ENCODE measurements at places on chromosomes 7 and 10.

GRCh38 chr7:101399759-101400158 is 37.1 kb downstream of the COL26A1 start:
- DNase-seq = no peak

DNA sequence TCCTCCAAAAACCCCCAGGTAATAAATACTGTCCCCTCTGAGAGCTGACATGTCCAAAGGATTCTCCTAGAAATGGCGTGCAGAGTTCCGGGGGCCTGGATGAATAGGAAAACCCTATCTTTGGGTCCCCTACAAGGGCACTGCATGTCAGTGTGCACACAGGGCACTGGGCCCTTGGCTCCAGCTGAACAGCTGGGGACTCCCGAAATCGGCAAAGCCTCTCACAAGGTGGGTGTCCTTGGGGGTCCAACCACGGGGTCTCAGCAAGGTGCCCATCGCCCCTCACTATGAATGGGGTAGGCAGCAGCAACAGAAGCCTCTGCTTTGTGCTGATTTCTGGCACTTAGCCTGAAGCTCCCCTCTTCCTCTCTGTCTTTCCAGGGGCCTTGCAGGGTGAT is 46.1 kb downstream of the SLIT1 start:
- DNase-seq = no peak

DNA sequence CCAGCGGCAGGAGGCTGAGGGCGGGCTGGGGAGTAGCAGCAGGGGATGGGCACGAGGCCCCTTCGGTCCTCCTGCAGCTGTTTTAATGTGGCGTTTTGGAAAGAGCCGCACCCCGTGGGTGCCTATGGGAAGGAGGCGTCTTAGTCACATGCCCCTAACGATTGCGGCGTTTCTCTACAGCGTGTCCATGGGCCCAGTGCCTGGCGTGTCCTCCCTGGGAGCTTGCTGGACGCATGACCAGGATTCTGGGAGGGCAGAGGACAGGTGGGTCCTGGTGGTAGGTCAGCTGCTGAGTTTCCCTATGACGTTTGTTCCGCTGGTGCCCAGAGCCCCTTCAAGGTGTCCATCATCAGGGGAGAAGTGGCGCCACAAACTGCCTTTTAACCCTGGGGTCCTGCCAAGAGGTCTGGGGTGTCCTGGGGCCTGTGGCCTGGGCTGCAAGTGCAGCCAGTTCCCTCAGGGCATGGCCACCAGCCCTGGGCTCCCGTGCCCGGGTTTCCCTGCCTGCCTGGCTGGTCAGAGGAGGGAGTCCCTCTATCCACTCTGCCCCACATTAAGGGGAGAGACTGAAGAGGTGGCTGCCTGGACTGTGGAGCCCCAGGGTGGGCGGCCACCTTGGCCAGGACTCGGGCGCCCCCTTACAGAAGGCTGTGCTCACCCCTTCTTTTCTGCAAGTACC is 48.7 kb downstream of the PWWP2B start:
- DNase-seq = no peak

- no peak for DNase-seq
These were observed 55.2 kb upstream of the FAM133B start for GRCh38 chr7:92645114-92646061.

DNA sequence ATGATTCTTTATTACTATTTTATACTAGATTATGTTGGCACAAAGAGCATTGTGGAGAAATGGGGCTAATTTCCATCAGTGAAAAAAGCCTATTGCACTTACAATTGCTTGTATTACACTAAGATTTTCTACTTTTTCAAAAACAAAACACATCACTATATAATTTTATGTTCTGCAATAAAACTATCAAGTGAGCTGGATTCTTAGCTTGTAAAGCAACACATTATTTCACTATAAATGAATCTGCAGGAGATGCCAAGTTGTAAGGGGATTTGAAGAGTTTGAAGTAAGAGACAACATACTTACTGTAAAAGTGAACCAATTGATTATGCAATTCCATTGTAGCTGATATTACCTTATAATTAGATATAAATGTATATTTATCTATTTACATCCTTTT is 333.3 kb upstream of the SEMA3D start:
- DNase-seq = no peak

GRCh38 chr7:120807390-120807789 is 50.6 kb downstream of the TSPAN12 start:
- no peak for DNase-seq

DNA sequence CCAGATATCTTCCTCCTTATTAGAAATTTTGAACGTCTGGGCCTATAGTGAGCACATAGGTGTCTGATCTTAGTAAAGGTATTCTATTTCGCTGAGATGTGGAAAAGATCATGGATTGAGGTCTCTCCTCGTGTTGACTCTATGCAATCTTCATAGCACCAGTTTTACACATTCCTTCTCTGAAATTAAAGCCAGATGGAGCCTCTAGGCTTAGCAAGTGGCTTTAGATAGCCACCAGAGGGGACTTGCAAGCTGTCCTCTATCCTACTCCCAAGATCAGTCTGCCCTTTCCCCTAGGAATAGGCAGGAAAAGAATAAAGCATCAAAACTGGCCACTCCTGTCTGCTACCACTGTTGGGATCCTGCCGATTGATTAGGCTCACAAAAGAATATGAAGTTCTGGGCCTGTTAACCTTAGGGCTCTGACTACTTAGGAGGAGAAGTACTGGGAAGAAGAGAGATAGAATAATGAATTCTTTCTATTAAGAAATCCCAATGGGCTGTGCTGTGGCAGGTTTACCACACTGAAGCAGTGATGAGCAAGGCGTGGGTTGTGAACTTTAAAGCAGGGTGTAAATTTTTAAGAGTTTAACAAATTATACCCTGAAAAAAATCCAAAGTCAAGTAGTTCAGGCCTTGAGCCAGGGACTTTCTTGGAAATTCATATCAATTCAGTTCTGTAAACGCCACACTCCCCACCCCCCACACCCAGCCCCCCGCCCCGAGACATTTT is 2.2 kb upstream of the STRIP2 start:
- no peak for DNase-seq

- no peak for DNase-seq
These were observed 29.5 kb downstream of the GRIFIN start for GRCh38 chr7:2446676-2447075.

DNA sequence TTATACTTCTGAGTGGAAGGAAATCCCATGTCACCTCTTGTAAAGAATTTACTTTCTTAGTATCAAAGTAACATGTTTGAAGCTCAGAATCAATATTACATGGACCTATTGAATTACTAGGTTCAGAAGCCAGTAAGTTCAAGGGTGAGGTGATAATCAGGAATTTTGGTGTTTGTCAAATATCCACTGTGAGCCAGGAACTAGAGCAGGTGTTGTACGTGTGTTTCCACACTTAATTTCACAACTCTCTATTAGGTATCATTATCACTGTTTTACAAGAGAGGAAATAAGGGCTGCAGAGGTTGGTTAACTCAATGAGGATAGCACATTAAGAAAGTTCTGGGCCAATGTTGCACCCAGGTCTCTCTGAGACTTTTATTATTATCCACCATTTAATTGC is 130.4 kb downstream of the KIAA1217 start:
- no peak for DNase-seq

DNA sequence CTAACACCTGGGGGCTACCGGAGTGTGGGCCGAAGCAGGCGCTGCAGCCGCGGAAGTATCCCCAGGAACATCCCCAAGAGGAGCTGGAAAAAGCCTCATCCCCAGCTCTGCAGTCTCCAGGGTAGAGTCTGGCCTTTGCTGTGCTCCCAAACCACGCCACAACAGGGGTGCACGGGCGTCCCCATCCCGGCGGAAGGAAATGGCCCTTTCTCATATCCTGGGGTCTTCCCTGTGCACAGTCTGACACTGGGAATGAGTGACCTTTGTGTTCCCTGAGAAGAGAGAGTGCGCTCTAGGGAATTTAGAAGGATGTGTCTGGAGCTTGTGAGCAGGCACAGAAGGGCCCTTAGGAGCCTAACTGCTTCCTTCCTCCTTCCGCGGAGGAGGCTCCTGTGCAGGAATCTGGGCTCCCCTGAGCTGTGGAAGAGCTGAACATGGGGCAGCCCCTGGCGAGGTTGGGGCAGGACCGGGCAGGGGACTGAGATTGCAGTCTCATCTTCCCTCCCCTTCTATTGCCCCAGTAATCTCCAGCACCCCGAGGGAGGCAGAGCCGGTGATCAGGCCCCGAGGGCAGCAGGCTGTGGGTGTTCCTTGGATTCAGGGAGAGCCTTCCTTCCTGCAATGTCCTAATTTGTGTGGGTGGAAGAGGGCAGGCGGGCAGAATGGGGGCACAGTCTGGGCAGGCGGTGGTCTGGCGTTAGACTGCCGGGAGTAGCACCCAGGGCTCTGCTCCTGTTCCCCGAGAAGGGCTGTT is 1.3 kb downstream of the REPIN1 start:
- DNase-seq = no peak

DNA sequence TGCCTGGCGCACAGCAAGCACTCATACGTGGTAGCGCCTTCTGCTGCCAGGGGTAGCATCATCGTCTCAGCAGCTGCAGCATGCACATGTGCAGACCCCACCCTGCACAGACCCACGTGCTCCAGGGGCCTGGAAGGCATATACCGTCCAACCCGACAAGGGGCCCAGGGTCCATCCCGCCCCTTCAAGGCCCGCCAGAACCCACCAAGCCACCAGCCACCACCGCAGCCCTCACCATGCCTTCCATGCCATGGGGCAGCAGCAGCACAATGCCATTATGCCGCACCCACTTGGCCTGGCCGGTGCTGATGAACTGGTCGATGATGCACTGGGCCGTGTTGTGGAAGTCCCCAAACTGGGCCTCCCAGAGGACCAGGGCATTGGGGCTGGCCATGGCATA is 22.7 kb downstream of the OGDHL start:
- DNase-seq = no peak

GRCh38 chr7:150357771-150358427 is 10.7 kb upstream of the REPIN1 start:
- no peak for DNase-seq

- no peak for DNase-seq
These were observed 136.3 kb downstream of the DOCK1 start for GRCh38 chr10:127041552-127041951.

GRCh38 chr7:87234949-87235348 is 15.4 kb upstream of the TMEM243 start:
- DNase-seq = no peak
